ENCODE measurements at places on chromosomes 6 and 20.

DNA sequence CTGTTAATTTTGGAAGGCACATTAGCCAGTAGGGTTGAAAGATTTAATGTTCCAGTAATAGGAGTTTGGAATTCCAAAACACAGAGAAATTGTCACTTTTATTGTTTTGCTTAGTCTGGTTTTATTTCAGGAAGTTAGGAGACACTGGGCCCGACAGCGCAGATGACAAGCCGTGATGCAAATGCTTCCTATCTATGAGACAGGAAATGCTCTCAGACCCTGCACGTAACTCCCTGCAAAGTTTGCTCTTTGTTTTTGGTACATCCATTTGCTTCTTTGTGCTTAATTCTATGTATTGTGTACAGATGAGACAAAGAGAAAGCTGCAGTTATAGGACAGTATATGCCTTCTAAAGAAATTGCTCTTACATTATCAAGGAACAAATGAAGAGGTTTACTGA lies 201.6 kb upstream of the SGK1 start:
- no peak for DNase-seq

DNA sequence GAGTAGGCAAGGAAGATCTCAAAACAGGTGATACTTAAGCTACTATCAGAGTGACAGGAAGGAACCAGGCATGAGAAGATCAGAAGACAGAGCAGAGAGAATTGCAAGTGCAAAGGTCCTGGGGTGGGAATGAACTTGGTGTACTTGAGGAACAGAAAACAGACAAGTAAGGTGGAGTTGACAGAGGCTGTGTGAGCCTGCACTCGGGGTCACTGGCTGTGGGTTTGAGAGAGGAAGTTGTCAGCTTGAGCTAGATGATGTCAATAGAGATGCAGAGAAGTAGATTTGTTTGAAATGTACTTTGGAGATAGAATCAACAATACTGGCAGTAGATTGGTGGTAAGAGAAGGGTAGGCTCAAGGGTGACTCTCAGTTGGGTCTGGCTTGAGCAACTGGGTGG lies 209.5 kb downstream of the CLIC5 start:
- DNase-seq: no peak

GRCh38 chr6:28371706-28372451 lies 22.1 kb downstream of the ZKSCAN3 start:
- no peak for DNase-seq

- no peak for DNase-seq
These were observed 52.9 kb downstream of the UBR2 start for GRCh38 chr6:42616716-42617115.

GRCh38 chr6:49606721-49607390 lies 29.8 kb downstream of the RHAG start:
- peak; percentile 70 for DNase-seq

DNA sequence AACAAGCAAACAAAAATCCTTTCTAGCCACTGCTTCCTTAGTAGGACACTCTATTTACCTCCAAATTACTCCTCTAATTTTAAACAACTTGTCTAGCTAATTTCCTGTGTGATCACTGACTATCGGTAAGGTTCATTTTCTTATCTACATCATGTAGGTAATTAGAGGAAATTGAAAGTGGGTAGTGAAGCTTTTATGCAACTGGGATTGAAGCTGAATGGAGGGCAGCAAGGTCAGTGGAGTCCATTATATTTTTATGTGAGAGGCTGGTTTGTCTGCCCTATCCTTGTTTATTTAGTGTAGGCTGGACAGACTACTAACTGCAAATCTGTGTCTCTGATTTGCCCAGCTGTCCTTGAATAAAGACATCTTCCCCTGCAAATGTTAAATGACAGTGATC lies 88.5 kb upstream of the SIM1 start:
- DNase-seq: no peak

- peak; percentile 38 for DNase-seq
These were observed 4.5 kb upstream of the TREM2 start for GRCh38 chr6:41167173-41167963.

DNA sequence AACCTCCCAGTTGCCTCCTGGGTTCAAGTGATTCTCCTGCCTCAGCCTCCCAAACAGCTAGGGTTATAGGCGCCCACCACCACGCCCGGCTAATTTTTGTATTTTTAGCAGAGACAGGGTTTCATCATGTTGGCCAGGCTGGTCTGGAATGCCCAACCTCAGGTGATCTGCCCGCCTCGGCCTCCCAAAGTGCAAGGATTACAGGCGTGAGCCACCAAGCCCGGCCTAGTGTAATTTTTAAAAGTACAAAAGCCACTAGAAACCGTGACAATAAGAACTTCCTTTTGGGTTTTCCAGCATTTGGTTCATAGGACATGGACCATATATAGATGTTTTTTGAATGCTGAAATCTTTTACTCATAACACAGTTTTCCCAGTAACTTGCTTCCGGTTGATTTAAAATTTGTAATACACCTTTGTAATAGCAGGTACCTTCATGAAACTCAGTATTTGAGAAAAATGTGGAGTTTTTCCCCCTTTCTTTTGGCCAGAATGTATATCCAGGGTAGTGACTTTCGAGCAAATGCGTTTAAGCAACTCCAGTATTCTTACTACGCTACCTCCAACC lies 467 bp downstream of the PXT1 start:
- no peak for DNase-seq

GRCh38 chr6:38588631-38589366 lies 50.9 kb downstream of the BTBD9 start:
- DNase-seq: peak; percentile 25

GRCh38 chr20:6074145-6074561 lies 20.3 kb upstream of the LRRN4 start:
- no peak for DNase-seq
